ENCODE measurements at places on chromosomes 5 and 9.
A peak's percentile ranks its signal among the peaks of the same experiment; 100 is the strongest.

- peak; percentile 20 for DNase-seq
Measured at GRCh38 chr9:13141629-13142028, 137.9 kb downstream of the MPDZ start.

DNA sequence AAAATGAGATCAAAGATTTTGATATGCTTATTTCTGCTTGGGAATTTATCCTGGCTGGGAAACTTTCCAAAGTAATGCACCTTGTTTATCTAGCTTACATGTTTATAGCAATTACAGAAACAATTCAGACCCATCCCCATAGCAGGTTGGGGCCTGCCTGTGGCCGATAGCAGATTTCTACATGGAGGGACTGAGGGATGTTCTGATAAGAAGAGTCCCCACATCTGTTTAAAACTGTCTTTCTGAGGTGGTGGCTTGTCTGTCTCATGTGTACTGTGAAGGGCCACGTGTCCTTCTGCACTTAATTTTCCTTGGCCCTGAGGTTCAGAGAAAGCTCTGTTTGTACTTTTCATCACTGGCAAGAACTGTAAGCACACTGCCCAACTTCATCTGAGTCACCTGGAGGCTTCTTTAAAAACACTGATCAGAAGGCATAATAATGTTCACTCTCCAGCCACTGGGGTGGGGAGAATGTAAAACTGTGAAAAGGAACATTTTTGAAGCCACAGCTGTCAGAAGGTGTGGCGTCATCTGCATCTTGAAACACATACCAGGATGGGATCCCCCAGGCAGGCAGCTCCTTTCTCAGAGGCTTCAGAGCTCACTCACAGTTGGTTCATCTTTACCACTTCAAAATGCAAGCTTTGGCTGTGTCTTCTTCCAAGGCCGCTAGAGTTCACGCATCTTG, 80.3 kb downstream of the MAP1B start:
- no peak for DNase-seq

GRCh38 chr5:58827463-58827862, 244.6 kb downstream of the RAB3C start:
- no peak for DNase-seq

DNA sequence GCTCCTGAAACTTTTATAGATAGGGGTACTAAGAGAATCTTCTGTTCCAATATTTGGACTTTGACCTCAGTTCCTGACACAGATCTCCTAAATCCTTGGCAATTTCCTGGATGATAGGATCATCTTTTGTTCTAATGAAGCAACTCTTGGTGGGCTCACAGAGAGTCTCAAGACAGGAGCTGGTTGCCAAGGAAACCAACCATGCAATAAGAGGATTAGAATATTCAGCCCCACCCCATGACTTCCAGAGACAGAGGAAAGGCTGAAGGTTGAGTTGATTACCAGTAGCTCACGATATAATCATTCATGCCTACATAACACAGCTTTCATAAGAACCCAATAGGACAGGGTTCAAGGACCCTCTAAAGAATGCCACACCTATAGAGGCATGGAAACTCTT, 2050.2 kb upstream of the CDH6 start:
- no peak for DNase-seq

Data from COLO829 (cell line).